ENCODE measurements at places on chromosomes 6 and 20. TPM values are rescaled to one million over a fixed set of nuclear protein-coding genes. Genes with fewer than 3 reads are reported as not detected.

- no peak for DNase-seq
Observed at GRCh38 chr6:149392535-149392934, 7.5 kb upstream of the SUMO4 start.

DNA sequence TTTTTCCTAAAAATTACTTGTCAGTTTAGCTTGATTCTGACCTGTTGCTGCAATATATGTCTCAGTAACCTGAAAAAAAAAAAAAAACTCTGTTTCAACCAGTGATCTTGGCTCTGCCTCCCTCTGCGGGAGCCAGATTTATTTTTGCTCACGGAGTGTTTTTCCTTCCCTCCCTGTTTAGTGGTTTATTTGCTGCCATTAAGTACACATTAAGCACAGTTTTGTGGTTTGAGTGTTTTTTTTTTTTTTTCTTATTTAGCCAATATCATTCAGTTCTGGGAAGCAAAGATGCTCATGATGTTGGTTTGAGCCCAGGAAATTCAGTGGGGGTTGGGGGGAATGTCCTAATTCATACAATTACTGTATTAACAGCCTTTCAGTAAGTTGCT, 110.1 kb upstream of the GPR6 start:
- DNase-seq, result peak; percentile 12

Gene SLC12A5
- not detected for total RNA-seq

DNA sequence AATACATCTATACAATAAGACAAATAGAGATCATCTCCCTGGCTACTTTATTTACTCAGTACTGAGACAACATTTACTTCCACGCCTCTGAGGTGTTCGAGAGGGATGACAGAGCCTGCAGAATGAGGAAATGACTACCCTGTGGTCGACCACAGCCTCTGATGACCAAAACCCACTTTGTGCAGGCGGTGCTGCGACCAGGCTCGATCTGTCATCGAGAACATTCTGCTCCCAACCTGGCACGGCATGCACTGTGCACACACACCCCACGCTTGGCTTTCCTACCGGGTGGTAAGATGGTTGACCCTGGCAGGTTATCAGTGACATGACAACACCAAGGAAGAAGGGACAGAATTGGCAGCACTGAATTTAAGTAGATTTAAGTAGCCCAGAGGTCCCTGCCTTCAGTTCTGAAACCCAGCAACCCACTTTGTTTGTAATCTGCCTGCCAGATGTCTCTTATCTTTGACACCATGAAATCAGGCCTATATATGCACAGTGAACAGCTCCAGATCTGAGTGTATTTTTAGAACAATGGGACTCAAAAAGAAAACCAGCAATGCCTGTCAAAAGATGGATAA, 42.6 kb downstream of the TTI1 start:
- no peak for DNase-seq

DNA sequence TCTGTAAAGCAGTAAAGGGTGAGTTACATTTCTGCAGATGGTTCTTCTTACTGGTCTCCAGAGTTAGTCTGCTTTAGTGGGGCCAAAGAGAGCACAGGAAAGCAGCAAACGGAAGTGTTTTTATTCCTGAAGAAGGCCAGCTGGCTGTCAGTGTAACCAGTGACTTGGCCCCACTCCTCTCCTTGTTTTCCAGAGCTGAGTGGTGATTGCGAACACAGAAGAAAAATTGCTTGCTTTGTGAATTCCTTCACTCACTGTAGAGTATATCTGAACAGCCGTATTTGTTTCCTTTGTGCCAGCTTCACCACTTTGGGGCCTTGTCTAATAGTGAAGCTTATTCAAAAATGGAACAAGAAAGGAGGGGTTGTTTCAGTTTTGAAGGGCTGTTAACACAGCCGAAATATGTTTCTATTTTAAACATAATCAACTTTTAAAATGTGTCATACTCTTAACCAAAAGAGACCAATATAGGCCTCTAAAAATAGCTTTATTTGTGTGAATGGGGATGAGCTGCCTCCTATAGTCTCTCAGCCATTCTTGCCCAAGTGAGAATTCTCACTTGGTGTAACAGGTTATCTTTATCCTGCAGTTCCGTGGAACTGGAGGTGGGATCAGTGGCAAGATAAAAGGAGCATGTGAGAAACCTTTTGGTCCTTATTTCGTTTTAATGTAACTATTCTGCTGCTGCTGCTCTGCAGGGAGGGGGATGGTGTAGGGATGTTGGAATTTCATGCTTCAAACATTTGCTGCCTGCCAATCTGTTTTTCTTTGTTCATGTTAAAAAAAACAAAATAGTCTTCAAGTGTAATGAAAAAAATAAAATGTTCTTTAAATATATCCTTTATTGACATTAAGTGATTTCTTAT, 37.8 kb downstream of the ZC2HC1B start:
- no peak for DNase-seq

- DNase-seq, result no peak
Observed at GRCh38 chr20:49543071-49543857, 24.7 kb downstream of the PTGIS start.

Gene CLDN20
- total RNA-seq, result not detected

- DNase-seq, result peak; percentile 98
Observed at GRCh38 chr20:50186151-50186885, 4.3 kb upstream of the CEBPB start.

DNA sequence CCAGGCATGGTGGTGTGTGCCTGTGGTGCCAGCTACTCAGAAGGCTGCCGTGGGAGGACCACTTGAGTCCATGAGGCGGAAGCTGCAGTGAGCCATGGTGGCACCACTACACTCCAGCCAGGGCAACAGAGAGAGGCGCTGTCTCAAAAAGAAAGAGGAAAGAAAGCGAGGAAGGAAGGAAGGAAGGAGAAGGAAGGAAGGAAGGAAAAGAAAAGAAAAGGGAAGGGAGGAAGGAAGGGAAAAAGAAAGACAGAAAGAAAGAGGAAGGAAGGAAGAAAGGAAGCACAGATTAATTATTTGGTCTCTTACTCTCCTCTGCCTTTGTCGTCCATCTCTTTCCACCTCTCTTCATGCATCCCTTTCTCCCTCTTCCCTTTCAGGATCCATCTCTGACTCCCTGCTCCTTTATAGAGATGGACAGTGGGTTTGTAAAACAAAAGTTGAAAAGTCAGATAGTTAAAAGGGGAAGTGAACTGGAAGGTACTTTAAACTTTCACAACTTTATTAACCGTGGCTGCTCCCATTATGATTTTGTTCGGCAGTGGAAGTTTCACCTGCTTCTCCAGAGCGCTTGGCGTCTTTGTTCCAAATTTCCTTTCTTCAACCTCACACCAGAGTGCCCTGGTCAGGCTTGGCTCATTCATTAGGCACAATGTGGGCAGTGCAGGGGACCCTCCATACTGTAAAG, 1.5 kb downstream of the HLA-DQA1 start:
- no peak for DNase-seq

Gene CPXM1
- total RNA-seq, result not detected

Gene FLRT3
- total RNA-seq, result 0.83 TPM

- no peak for DNase-seq
Observed at GRCh38 chr6:161094955-161095354, 103.4 kb downstream of the MAP3K4 start.

DNA sequence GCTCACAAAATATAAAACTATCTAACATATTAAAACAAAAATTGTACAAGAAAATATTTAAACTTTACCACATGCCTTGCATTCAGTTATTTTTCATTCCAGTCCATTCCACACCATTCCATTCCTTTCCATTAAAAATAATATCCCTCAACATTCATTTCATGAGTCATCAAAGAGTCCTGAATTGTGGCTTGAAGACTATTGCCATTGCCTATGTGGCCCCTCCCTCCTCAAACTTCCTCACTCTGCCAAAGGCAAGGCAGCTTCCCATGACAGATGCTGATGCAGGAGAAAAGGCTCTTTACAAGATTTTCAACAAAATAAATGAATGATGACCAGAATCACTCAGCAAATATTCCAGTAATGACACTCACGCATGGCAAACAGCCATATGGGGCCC, 31.7 kb downstream of the IL20RA start:
- no peak for DNase-seq

- DNase-seq, result no peak
Observed at GRCh38 chr6:20204512-20204894, 7.8 kb downstream of the MBOAT1 start.

- DNase-seq, result no peak
Observed at GRCh38 chr6:31350196-31351032, 6.6 kb downstream of the HLA-B start.

DNA sequence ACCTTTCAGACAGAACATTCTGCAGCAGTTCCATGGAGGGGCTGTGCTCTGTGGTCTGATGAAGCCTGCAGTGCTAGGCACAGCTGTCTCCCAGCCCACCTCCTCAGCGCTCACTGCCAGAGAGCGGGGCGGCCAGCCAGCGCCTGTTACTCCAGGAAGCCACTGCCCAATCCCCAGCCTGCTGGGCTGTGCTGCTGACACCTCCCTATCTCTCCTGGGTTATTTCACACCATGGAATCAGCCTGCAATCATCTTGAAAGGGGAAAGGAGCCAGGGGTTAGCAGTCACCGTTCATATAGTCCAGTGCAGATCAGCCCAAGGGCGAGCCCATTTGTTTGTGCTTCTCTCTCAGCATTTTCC, 46.3 kb upstream of the NHSL1 start:
- no peak for DNase-seq

GRCh38 chr20:60203451-60203850, 245.2 kb downstream of the CDH26 start:
- peak; percentile 79 for DNase-seq

DNA sequence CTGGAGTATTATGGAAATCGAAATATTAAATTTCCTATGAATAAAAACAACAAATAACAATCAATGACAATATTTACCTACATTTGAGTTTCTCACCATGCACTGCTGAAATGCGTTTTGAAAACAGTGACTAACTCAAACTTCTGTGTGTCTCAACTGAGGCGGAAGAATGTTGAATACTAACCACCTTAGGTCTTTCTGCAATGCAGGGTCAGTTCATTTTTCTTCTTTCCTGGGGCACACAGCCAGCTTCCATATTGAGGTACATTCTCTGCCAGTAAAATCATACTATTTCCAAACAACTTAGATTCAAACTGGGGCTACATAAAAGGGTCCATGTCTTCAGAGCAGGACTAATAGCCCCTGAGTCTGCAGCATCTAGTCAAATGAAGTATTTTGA, 310.1 kb downstream of the UTRN start:
- no peak for DNase-seq

DNA sequence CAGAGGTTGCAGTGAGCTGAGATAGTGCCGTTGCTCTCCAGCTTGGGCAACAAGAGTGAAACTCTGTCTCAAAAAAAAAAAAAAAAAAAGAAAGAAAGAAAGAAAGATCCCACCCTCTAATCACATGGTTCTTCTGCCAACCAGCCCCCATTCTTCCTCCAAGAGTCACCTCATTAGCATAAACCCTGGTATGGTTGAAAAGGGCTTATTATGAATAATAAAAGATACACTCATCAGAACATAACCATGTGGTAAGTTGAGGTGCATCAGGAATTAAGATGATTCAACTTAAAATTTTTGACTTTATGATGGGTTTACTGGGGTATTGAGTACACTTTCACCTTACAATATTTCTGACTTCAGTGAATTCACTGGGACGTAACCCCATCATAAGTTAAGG, 793 bp upstream of the TRIM40 start:
- DNase-seq, result no peak

DNA sequence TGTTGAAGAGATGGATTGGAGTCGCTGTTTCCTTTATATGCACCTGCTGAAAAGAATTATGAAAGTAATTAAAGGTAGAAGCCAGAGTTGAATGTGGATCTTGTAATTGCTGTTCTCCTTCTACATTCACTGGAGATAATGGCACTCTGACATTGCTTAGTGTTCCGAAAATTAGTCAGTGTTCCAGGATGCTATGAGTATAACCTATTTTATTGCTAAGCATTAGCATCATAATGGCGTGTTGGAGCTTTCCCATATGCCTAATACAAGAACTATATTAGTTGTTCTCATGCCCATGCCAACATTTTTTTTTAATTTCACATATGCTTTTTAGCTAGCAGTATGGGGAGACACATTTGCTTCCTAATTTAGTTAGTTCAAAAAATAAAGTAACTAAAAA, 236.4 kb downstream of the ARHGAP18 start:
- DNase-seq, result no peak

- DNase-seq, result no peak
Observed at GRCh38 chr6:43759907-43760206, 10.2 kb upstream of the VEGFA start.

Gene COL20A1
- total RNA-seq, result not detected

Gene HCRTR2
- not detected for total RNA-seq

Gene HLA-DRB5
- 0.99 TPM for total RNA-seq

- no peak for DNase-seq
Observed at GRCh38 chr20:35561671-35562070, 19.8 kb downstream of the ERGIC3 start.
